MCF 10A (cell line): ENCODE measurements at places on chromosomes 6 and 20.

DNA sequence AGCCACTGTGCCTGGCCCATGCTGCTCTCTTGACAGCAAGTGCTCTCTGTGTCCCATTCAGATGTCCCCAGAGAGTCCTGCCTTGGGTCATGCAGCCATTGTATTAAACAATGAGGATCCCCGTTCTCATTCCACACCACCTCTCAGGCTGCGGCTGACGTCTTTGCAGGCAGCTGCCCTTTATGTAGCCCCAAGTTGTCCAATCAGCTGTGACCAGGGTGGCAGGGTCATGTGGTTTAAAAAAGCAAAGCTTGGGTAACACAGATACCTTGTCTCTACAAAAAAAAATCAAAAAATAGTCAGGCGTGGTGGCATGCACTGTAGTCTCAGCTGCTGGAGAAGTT lies 13.2 kb downstream of the GCNT2 start:
- DNase-seq, result no peak

DNA sequence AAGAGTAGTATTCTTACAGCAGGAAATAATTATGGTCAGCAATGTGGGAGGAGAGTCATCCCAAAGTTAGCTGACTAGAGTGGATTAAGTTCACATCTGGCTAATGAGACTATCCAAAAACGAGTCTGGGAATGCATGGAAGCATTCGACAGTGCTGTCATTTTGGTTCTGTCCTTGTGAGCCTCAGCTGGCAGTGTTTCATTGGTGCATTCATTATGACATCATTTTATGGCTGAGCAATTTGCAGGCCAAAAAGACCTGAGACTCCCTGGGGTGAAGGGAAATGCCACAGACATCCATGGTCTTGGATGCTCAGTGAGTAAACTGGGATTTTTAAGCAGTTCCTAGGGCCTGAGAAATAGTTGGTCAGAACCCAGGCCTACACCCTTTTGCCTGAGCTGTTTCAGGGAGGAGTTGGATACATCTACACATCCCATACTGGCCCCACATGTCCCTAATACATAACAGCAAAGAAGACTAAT lies 196.4 kb upstream of the CCN2 start:
- no peak for DNase-seq

DNA sequence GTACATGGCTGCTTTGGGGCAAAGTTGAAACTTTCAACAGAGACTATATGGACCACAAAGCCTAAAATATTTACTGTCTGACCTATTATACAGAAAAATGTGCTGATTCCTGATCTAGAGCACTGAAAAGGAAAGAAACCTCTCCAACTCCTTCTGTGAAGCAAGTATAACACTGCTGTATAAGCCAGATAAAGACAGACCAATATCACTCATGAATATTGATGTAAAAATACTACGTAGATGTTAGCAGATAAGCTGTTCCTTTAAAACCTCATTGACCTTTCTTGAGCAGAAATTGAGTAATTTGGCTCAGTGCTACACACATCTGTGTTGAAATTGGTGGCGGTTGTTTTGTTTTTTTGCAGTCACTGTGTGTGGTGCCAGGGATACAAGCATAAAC lies 69.9 kb upstream of the HDAC2 start:
- no peak for DNase-seq

DNA sequence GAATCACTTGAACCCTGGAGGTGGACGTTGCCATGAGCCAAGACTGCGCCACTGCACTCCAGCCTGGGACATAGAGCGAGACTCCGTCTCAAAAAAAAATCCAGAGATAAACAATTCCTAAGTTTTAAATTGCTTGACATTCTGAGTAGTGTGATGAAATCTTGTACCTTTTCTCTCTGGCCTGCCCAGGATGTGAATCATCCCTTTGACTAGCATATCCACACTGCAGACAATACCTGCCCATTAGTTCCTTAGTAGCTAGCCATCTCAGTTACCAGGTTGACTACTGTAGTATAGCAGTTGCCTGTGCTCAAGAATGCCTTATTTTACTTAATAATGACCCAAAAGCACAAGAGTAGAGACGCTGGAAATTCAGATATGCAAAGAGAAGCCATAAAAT lies 2.8 kb downstream of the ZFP57 start:
- DNase-seq, result peak; percentile 83

GRCh38 chr20:45223136-45223535 lies 2.0 kb downstream of the SEMG2 start:
- no peak for DNase-seq

DNA sequence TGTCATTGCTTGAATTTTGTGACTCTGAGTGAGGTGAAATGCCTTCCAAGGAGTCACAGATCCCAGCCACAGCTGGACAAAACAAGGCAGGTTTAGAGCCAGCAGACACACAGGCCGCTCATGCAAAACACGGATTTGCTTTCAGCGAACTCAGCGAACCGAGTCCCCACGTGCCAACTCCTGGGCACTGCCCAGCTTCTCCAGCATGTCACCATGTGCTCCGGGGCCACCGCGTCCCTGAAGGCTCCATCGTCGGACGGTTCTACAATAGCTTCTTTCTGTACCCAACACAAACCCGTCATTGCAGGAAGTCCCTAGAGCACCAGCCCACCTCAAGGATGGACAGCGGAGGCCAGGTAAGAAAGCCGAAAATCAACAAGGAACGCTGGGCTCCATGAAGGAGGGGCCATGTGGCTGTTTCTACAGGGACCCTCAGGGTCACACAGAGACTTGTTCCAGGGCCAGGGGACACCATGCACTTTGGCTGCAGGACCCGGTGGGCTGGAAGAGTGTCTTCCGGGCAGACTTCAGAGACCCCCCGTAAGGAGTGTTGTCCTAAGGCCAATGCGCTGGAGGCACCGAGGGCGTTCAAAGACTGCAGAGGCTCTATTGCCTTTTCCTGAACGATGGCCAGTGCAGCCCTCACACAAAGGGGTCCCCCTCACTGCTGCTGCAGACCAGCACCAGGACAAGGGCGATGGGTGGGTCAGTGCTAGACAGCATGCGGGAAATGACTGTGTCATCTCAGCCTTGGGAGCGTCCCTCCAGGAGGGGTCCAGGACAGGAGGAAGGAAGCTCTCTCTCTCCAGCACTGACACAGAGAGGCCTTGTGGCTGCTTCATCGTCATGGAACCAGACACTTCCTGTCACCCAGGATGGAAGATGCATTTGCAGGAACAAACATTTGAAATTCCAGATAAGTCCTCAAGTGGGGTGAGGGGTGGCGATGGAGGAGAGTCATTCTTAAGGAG lies 19.8 kb downstream of the DACT2 start:
- no peak for DNase-seq

DNA sequence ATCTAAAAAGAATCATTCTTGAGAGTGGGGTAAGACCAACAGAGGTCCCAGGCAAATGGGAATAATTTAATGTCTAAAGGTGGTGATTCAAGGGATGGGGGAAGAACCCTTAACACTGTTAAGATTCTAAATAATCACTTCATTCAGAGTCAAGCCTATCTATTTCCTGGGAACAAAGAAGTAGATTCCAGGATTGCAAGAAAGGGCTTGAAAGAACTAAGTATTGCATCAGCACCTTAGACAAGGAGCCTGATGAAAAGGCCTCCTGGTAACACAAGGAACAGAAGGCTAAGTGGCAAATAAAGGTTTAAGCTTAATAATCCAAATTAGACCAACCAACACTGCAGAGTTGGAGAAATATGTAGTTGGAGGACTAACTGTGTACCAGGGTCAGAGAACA lies 620.7 kb upstream of the BTBD3 start:
- DNase-seq, result peak; percentile 12

GRCh38 chr6:119463081-119463626 lies 113.6 kb upstream of the MAN1A1 start:
- DNase-seq, result no peak

- no peak for DNase-seq
Observed at GRCh38 chr20:1107176-1107575, 11.2 kb upstream of the PSMF1 start.

- no peak for DNase-seq
Observed at GRCh38 chr20:24895431-24895830, 53.6 kb upstream of the CST7 start.

DNA sequence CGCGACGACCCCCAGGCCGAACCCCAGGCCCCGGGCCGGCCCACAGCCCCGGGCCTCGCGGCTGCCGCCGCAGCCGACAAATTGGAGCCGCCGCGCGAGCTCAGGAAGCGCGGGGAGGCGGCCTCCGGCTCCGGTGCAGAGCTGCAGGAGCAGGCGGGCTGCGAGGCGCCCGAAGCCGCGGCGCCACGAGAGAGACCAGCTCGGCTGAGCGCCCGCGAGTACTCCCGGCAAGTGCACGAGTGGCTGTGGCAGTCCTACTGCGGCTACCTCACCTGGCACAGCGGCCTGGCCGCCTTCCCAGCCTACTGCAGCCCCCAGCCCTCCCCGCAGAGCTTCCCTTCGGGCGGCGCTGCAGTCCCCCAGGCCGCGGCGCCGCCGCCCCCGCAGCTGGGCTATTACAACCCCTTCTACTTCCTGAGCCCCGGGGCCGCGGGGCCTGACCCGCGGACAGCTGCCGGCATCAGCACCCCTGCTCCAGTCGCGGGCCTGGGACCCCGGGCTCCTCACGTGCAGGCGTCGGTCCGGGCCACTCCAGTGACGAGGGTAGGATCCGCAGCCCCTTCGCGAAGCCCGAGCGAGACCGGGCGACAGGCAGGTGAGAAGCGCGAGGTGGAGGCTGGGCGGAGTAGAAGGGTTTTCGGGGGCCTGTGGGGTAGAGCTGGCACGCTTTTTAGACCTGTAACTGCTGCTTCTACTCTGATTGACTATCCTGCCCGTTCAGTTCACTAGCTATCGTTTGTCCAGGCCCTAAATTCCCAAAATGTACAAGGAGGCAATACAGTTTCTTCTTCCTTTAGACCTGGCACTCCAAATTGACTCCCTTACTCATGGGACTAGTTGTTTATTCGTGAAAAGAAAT lies 654 bp downstream of the FAM8A1 start:
- DNase-seq, result peak; percentile 40

- DNase-seq, result no peak
Observed at GRCh38 chr20:59405226-59406200, 105.1 kb downstream of the EDN3 start.

DNA sequence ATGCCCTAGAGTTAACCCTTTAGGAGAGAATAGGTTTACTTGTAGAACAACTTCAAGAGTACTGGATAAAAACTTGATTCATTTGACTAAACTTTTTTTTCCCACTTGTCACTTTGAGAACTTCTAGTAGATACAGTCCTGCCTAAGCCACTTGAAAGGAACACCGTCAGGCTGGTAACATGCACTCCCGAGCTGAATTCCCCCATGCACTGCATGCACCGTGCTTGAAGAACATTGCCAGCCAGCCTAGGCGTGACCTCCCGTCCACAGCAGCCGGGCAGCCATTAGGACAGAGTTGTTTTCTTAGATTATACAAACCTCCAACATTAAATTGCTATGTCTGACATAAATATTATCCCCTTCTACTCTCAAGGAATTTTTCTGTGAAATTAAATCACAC lies 52.6 kb downstream of the SMLR1 start:
- no peak for DNase-seq

DNA sequence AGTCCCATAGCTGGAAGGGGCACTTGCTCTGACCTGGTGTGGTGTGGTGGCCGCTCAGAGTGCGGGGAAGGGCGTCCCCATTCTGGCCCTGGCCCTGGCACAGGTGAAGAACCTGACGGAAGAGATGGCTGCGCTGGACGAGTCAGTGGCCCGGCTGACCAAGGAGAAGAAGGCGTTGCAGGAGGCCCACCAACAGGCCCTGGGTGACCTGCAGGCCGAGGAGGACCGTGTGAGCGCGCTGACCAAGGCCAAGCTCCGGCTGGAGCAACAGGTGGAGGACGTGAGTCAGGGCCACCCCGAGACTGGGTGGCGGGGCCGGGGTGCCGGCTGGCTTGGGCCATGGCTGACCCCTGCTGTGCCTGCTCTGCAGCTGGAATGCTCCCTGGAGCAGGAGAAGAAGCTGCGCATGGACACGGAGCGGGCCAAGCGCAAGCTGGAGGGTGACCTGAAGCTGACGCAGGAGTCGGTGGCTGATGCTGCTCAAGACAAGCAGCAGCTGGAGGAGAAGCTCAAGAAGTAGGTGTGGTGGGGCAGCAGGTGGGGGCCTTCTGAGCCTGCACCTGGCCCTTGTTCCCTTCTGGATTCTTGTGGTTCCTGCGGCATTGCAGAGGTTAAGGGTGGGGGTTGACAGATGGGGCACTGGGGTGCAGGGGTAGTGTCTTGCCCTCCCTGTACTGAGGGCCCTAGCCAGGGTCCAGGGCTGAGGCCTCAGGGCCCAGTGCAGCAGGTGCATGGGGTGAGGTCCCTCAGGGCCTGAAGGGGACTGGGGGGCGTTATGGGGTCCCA lies 40.8 kb downstream of the MYH7B start:
- DNase-seq, result no peak

- no peak for DNase-seq
Observed at GRCh38 chr6:2061880-2062279, 183.5 kb downstream of the GMDS start.

DNA sequence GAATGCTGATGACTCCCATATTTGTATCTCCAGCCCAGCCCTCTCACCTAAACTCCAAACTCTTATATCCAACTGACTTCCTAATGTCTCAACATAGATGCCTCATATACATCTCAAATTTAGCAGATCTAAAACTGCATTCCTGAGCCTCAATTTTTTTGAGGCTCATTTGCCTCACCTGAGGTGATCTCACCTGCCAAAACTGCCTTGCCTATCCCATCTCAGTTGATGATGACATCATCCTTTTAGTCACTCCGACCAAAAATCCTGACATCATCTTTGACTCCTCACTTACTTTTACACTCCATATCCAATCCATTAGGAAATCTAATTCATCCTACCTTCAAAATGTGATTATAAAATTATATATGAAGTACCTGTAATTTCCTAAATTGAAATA lies 25.6 kb upstream of the SLPI start:
- no peak for DNase-seq

DNA sequence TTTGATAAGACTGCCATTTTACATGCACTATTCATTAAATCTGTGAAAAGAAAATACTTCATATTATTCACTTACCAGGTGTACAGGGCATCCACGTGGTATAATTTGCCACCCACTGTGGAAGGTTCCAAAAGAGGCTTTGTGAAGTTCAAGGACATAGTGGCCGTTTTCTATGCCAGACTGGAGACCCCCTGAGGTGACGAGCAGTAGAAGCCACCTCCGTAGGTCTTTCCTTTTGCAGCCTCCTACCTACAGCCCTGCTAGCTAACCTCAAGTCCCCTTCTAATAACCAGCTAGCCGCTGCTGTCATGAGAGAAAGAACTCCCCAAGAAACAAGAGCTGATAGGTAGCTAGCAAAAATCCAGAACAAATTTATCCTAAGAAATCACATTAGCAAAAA lies 110.5 kb downstream of the ARHGAP18 start:
- no peak for DNase-seq

DNA sequence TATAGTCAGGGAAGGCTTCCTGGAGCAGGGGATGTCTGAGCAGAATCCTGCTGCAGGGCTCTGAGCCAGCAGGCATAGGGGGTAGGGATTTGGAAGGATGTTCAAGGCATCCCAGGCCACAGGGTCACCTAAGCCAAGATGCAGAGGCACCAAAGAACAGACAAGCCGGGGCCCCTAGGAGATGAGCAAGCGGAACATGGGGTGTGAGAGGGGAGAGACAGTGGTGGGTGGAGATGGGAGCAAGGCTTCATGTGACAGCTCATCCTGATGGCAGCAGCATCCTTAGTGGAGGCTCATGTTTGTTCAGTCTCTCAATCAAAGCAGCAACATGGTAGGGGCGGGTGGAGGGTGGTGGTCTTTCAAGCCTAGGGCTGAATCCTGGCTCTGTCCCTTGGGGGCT lies 29.8 kb upstream of the TCP11 start:
- DNase-seq, result no peak
